ENCODE measurements at places on chromosomes 13 and 19. TPM values are rescaled to one million over a fixed set of nuclear protein-coding genes. Genes with fewer than 3 reads are reported as not detected.
A peak's percentile ranks its signal among the peaks of the same experiment; 100 is the strongest.

The ZSCAN4 gene
- total RNA-seq, result 0.09 TPM

The PGLYRP1 gene
- total RNA-seq, result not detected

GRCh38 chr13:59345311-59345710, 818.4 kb downstream of the DIAPH3 start:
- no peaks in the 10 kb centered on the region for H3K27me3 ChIP-seq
- H3K27ac ChIP-seq, result no peak overlapping the region
- no peak for DNase-seq
- no peak overlapping the region for H3K4me3 ChIP-seq

DNA sequence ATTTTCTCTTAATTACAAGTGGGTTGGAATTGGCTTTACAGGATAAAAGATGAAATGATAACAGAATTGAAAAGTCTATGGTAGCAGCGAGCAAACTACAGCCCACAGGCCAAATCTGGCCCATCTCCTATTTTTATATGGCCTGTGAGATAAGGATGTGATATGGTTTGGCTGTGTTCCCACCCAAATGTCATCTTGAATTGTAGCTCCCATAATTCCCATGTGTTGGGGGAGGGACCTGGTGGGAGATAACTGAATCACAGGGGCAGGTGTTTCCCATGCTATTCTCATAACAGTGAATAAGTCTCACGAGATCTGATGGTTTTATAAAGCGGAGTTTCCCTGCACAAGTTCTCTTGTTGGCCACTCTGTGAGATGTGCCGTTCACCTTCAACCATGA, 19.0 kb downstream of the CRYL1 start:
- H3K27ac ChIP-seq, result no peak overlapping the region
- DNase-seq, result no peak
- no peaks in the 10 kb centered on the region for H3K36me3 ChIP-seq
- H3K4me3 ChIP-seq, result no peak overlapping the region
- H3K4me1 ChIP-seq, result peaks cover 11% of the 10 kb centered on the region

DNA sequence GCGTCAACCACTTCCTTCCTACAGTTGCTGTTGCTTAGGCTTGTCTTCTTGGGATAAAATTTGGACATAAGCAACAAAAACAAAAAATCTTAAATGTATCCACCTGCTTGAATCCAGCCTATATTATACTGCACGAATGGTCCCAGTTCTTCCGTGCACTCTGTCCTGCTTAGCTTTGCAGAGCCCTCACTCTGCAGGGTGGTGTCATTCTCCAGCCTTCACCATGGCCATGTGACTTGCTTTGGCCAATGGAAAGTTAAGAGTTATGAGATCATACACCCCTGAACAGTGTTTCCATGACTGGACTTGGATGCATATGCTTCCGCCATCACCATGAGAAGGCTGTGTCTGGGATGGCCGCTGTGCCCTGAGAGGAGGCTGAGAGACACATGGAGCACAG, 27.4 kb upstream of the SACS start:
- H3K27ac ChIP-seq, result no peak overlapping the region
- peaks cover 22% of the 10 kb centered on the region for H3K27me3 ChIP-seq

- H3K27ac ChIP-seq, result no peak overlapping the region
- H3K27me3 ChIP-seq, result no peaks in the 10 kb centered on the region
- H3K4me3 ChIP-seq, result no peak overlapping the region
- no peak for DNase-seq
- no peaks in the 10 kb centered on the region for H3K36me3 ChIP-seq
- no peaks in the 10 kb centered on the region for H3K4me1 ChIP-seq
Observed at GRCh38 chr13:80901111-80901510, 560.2 kb upstream of the SPRY2 start.

DNA sequence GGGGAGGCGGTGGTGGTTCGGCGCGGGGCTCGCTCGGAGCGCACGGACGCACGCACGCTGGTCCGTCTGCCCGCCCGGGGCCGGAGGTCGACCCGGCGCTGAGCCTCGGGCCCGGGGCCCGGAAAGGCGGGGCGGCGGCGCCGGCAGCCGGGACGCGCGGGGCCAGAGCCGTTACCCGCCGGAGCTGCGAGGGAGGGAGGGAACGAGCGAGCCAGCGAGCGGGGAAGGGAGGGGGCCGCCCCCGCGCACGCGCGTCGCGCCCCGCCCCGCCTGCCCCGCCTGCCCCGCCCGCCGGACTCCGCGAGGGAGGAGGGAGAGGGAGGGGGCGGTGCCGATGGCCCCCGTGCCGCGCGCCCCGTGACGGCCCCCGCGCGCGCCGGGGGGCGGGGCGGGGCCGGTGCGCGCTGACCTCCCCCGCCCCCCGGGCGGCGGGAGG, 15.0 kb downstream of the CIC start:
- peaks cover 33% of the 10 kb centered on the region for H3K4me1 ChIP-seq
- H3K36me3 ChIP-seq, result peaks cover 4% of the 10 kb centered on the region
- peak; percentile 62 for DNase-seq
- no peak overlapping the region for H3K27ac ChIP-seq

DNA sequence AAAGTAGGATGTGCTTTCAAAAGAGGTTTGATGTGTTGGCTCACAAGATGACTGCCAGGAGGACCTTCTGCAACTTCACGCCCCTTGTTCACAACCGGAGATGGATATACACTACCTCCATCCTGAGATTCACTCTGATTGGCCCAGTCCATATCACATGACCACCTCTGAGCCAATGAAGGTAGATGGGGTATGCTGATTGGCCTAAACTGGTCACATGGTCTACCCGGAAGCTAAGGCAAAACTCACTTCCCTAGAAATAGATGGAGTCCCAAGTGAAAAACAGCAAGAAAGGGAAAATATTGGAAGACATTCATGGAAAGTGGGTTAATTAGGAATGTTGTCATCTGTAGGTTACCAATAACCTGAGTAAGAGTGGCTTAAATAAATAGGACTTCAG, 119.7 kb upstream of the MRI1 start:
- H3K36me3 ChIP-seq, result 0 out of 2 replicates have a peak, but pooled peaks cover under 1% of the 10 kb centered on the region
- no peak overlapping the region for H3K4me3 ChIP-seq
- no peaks in the 10 kb centered on the region for H3K4me1 ChIP-seq
- H3K27me3 ChIP-seq, result peaks cover 14% of the 10 kb centered on the region
